Naive thymus-derived CD4-positive, alpha-beta T cell (primary cell): ENCODE measurements at places on chromosomes 12 and 14. TPM values are rescaled to one million over a fixed set of nuclear protein-coding genes. Genes with fewer than 3 reads are reported as not detected.

The CD163 gene
- total RNA-seq = not detected in 2 replicates

- no peaks in the 10 kb centered on the region for H3K4me1 ChIP-seq
- no peak overlapping the region for H3K27ac ChIP-seq
- no peaks in the 10 kb centered on the region for H3K36me3 ChIP-seq
- no peaks in the 10 kb centered on the region for H3K27me3 ChIP-seq
- no peak for DNase-seq
- H3K4me3 ChIP-seq = no peak overlapping the region
Observed at GRCh38 chr14:104597576-104597975, 7.0 kb downstream of the TMEM179 start.

DNA sequence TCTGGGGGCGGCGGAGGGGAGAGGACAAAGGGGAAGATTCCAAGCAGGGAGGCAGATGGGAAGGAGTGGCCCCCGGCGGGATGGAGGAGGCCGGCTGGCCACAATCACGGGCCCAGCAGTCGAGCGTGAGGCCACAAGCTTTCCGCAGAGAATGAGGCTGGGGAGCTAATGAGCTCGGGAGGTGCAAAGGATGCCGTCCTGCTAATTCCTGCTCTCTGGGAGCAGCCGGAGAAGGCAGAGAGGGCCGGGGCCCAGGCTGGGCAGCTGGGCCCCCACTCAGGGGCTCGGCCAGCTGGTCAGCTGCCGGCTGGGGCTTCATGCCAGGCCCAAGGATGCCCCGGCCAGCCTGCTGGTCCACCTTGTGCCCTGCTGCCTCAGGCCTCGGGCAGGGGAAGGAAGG lies 98.1 kb upstream of the LHX5 start:
- no peak overlapping the region for H3K27ac ChIP-seq
- H3K27me3 ChIP-seq = no peaks in the 10 kb centered on the region
- no peak overlapping the region for H3K4me3 ChIP-seq

- no peak overlapping the region for H3K27ac ChIP-seq
- H3K4me3 ChIP-seq = no peak overlapping the region
- no peaks in the 10 kb centered on the region for H3K4me1 ChIP-seq
- H3K27me3 ChIP-seq = no peaks in the 10 kb centered on the region
Observed at GRCh38 chr14:31090883-31091764, 64.9 kb upstream of the STRN3 start.

GRCh38 chr12:127774828-127775227 lies 492.1 kb upstream of the TMEM132C start:
- H3K4me1 ChIP-seq = no peaks in the 10 kb centered on the region
- no peaks in the 10 kb centered on the region for H3K27me3 ChIP-seq
- H3K36me3 ChIP-seq = no peaks in the 10 kb centered on the region
- DNase-seq = no peak
- no peak overlapping the region for H3K27ac ChIP-seq

DNA sequence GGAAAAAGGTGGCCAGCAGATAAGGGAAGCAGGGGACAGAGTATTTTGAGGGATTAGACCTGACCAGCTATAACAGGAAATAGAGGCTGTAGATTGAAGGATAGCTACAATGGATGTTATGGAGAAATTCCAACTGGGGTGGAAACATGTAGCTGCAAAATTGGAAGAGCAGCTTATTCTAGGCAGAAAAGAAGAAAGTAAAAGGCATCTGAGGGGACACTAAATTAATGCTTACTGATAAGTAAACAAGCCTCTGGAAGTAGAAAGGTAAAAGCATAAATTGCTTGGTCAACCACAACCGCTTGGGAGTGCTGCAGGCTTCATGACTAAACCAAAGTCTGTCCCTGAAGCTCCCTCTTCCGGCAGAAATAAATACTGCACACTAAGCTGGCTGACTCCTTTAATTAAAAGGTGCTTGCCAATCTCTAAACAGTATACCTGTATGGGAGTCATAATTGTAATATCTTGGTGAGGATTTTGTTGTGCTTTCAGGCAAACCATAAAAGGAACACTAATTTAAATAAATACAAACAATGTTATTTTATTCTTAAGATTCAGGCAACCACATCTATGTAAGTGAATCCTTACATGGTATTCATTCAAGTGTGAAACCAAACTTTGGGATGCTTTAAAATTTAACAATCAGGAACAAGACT lies 7.7 kb downstream of the UBC start:
- peaks cover 4% of the 10 kb centered on the region for H3K4me1 ChIP-seq
- H3K27ac ChIP-seq = no peak overlapping the region
- H3K4me3 ChIP-seq = no peak overlapping the region
- no peaks in the 10 kb centered on the region for H3K36me3 ChIP-seq

- H3K27me3 ChIP-seq = no peaks in the 10 kb centered on the region
- no peaks in the 10 kb centered on the region for H3K4me1 ChIP-seq
- H3K27ac ChIP-seq = no peak overlapping the region
- DNase-seq = no peak
- no peak overlapping the region for H3K4me3 ChIP-seq
Observed at GRCh38 chr12:80966001-80966400, 28.3 kb upstream of the LIN7A start.

GRCh38 chr14:60721326-60722106 lies 2.6 kb downstream of the SIX4 start:
- peaks cover 6% of the 10 kb centered on the region for H3K4me1 ChIP-seq
- DNase-seq = peak; percentile 22
- peak overlapping the region; percentile 53 for H3K4me3 ChIP-seq
- no peaks in the 10 kb centered on the region for H3K36me3 ChIP-seq

GRCh38 chr12:126342866-126343265 lies 1277.6 kb downstream of the AACS start:
- H3K4me1 ChIP-seq = no peaks in the 10 kb centered on the region
- no peak overlapping the region for H3K27ac ChIP-seq
- H3K27me3 ChIP-seq = no peaks in the 10 kb centered on the region
- no peak for DNase-seq
- H3K36me3 ChIP-seq = no peaks in the 10 kb centered on the region
- no peak overlapping the region for H3K4me3 ChIP-seq
